Femur (tissue), 1 donor: ENCODE measurements at places on chromosomes 1 and 21.

DNA sequence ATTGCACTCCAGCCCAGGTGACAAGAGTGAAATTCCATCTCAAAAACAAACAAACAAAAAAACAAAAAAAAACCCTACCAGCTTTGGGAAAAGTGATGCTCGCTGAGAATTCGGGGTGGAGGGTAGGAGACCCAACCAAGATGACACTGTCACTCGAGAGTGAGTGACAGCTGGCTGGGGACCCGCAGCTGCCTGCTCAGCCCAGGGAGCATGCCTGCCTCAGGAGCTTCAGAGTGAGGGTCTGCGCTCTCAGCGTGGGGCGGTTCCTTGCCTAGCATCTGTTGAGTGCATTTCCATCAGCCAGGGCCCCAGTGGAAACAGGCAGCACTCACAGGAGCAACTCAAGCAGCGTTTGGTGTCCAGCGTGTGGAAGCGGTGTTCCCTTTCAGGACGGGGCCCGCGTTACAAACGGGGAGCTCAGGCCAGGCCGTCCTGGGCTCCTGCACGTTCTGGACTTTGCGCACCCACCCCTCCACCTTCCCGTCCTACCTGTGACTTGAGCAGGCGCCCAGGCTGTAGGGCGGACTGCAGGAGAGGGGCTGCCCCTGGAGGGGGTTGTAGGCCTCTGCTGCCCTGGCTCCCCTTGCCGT lies 5.9 kb downstream of the CSTB start:
- no peak for DNase-seq

DNA sequence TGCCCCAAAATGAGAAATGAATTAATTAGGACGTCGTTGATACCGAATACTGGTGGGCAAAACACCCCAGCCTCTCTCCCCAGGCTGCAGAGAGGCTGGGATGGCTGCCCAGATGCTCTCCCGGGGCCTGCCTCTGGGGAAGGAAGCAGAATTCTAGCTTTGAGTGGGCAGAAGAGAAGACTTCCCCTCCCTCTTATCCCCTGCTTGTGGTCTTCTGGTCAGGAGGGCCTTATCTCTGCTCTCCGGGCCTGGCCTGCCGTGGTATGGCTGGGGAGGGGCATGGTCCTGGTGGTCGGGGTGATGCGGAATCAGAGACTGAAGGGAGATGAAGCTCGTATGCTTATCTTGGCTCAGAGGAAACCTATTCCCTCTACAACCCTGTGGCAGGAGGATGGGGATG lies 9.8 kb upstream of the CSF3R start:
- no peak for DNase-seq

DNA sequence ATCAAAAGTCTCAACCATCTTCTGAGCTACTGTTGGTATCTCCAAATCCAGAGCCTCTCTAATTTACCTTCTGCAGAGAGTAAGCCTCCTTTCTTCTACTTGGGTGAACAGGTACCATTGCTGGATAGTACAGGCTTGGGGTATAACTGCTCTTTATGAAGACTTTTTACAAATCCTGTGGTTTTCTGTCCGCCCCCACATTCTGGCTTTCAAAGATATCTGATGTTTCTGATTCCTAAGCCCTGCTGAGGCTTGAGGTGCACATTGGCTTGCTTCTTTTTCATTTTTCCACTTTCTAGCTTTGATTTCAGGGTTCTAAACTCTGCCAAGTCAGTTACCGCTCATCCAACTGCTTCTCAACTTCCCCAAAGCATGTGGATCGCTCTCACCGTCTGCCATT lies 37.1 kb downstream of the TENT5C start:
- DNase-seq: no peak

DNA sequence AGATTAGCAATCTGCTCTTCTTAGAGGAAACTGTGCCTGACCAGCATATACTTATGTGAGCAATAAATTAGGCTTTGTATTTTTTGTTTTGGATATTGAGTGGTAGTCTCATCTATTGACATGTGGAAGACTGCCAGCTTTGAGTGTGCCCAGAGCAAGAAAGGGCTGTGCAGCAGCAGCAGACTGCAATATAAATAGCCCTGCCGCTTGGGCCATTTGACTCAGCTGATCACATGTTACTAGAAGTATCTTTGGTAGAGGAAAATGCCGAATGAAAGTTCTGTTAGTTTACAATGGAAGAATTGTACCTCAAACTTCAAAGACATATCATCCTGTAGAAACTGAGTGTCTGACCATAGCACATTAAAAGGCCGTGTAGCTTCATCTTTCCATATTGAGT lies 9.1 kb upstream of the PSMB2 start:
- DNase-seq: no peak

DNA sequence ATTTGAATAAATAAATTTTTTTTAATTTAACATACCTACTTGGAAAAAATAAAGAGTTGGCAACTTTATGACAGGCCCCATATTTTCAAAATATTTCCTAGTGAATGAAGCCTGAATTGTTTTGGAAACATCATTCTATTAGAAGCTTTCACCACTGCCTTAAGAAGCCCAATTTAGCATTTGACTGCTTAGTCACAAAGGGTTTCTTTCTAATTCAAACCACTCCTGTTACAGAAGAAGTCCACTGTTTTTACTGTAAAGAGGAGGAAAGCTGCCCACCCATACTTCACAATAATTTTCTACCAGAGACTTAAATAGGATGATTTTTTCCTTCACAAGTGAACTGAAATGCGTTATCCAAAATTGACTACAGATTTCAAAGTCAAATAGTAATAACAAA lies 534.6 kb upstream of the PTBP2 start:
- DNase-seq: no peak

DNA sequence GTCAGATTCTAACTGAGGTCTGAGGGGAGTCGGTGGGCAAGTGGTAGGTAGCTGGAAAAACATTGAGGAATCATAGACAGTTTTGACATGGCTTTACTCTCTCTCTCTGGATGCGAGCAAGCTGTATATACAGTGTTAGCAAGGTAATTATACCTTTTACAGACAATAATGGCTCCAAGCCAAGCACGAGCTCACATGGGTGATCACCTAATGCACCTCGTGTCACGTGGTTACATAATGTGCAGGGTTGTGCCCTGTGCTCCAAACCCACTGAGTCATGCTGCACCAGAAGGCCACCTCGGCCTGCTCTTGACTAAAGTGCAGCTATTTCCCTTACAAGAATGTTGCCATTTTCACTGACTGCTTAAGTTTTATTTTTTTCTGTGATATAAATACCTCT lies 7.6 kb upstream of the CLCA2 start:
- DNase-seq: no peak

- DNase-seq: no peak
These were observed 147.3 kb downstream of the HS2ST1 start for GRCh38 chr1:87061742-87062156.

DNA sequence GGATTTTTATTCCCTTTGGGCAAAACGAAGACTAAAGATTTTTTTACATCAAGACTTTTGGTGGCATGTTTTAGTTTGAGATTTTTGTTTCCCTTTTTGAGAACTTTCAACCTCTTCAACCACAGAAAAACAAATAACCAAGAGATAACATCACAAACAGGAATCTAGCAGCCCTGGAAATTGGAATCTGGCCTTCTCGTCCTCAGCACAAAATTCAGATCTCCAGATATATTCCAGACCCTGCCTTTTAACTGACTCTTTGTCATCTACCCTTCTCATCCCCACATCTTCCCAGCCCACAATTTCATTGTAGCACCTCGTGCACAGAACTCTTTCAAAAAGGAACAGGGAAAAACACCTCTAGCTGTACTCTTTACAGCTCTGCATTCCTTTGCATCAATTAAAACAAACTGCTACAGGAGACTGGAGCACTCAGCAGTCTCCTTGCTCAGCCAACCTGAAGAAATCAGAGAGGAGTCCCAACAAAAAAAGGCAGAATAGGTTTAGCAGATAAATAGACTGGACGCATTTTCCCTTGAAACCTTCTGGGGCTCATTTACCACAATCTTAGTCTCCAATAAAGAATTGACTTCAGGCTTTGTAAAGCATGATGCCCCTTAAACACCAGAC lies 251.0 kb downstream of the TTLL7 start:
- DNase-seq: no peak

DNA sequence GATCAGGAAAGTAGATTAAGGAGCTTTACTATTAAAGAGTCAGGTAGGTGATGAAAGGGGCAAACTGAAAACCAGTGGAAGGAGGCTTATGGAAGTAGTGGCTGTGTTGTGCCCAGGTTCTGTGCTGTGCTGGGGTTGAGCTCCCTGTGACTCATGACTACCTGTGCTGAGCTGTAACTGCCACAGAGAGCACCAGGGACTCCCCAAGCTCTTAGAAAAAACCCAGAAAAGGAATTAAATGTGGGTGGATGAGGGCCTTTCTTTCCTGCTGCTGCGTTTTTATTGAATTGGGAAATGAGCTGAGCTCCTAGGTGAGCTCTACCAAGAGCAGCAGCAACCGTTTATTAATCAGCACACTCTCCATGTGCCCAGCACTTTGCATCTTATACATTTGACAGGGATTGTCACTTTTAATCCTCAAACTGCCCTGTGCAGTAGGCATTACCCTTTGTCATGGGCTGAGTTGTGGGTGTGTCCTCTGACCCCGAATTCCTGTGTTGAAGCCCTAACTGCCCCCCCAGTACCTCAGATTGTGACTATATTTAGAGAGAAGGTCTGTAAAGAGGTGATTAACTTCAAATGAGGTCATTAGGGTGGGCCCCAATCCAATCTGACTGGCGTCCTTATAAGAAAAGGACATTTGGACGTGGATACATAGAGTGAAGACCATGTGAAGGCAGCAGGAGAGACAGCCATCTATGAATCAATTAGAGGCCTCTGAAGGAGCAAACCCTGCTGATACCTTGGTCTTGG lies 65.4 kb downstream of the AK4 start:
- no peak for DNase-seq

DNA sequence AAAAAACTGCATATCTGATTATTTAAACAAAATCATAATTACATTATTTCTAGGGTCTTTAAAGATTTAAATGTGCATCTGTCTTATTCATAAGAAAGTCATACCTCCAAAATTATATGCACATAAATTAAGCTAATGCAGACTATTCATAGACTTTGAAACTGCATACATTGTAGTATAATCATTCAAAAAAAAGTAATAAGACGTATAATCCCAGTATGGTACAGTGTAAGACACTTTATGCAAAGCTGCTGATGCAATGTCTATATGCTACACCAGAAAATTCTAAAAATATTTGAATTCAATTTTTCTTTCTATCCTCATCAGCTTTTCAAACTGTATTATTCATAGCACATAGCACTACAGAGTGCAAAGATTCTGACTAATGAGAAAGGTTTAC lies 22.0 kb downstream of the BRINP3 start:
- DNase-seq: no peak

DNA sequence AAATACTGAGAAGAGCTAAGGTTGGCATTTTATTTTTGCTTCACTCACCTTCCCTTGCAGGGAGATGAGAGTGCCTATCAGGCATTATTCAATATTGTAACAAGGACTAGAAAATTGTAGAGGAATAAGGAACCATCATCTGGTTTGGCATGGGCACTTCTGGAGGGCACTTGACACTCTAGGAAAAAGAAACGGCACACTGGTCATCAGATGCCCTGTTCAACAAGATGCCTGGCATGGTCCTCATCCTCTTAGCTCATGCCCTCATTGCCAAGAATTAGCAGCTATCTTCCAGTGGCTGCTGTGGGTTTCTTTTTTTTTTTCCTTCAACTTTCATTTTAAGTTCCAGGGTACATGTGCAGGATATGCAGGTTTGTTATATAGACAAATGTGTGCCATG lies 95.1 kb upstream of the ESRRG start:
- no peak for DNase-seq

DNA sequence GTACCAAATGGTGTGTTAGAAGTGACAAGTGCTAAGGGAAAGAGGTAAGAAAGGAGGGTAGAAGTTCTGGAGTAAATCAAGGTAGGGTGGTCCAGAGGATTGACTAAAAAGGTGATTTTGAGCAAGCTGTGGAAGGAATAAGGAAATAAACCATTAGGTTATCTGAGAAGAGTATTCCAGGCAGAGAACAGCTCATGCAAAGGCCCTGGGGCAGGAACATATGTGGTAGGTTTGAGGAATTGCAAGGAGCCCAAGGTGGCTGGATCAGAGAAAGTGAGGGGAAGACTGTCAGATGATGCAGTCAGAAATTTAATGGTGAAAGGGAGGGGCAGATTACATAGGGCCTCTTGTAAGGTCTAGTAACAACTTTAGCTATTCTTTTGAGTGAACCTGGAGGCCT lies 302.6 kb downstream of the PBX1 start:
- DNase-seq: no peak

DNA sequence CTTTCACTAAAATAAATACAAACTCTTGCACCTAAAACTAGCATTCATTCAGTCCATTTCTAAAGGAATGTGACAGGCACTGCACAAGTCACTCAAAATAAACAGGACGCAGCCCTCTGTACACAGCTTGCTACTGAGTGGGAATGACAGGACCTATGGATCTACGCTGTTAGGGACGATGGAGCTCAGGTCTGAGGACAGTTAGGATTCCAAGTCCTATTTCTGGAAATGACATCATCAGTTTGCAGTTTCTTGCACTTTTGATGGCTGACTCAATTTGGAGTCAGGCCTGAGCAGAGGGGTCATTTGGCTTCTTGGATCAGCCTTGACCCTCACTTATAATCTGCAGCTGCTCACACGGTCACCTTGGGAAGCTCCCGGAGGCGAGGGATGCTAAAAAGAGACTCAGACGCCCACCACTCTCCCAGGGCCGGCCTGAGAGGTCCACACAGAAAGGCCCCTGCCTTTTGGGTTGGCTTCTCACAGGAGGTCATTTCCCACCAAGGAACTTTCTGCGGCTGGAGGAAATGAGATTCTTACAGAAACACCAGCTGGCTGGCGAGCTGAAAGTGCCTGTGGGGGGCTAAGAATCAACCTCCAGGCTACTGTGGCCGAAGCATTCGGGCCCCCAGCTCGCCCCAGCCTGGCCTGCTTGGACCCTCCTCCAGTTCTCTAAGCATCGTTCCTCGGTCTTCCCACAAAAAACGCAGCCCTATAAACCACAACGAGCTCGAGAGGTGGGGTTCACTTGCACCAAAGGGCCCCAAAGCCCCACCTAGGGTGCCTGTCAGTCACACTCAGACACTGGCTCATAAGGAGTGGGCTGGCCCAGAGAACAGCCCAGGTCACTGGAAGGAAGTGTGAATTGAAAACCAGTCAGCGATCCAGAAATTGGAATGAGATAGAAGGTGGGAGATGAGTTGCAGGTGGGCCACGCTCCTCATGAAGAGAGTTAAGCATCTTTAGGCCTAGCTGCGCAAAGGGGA lies 8.9 kb upstream of the PDE9A start:
- no peak for DNase-seq

DNA sequence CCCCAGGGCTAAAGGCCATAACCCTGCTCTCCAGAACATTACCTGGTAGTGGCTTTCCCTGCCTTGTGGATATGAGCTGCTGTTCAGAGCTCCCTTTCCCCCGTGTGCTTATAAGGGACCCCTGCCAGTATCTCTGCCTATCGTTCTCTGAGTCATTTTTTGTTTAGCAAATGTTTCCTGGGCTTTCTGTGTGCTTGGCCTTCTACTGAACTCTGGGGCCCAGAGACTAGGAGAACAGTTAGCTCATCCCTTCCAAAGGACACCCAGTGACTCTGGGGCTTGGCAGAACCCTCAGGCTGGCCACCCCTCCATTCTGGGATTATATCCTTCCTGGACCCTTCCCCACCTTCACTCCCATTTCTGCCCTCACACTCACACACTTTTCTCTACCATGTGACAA lies 80.8 kb upstream of the POU3F1 start:
- no peak for DNase-seq
